Hematopoietic multipotent progenitor cell treated with erythropoietin and hydrocortisone succinate and interleukin-3 and kit ligand, for 15 days (in vitro differentiated cells): ENCODE measurements at places on chromosomes 1 and 21.

DNA sequence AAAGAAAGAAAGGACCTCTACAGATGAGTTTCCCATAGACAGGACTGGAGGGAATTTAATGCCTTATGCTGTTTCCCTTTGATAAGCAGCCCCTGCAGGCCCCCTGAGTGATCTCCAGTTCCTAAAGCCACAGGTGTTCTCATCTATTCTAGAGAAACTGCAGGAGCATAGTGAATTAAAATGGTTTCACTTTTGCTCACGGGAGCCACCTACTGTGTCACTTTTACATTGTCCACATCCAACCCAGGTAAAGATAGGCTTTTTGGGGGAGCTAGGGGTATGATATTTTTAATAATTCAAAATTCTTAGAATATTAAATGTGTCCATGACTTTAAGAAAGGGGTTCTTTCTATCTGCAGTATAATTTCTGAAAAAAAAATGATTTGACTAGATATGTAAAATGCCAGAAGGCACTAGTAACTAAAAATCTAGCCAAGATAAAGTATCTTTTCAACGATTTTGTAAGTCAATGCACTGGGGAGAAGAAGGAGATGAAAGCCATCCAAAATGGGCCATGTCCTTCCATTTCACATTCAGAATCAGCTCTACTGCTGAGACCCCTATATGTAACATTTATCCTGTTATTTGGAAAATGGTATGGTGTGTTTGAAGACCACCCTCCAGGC lies 267.3 kb upstream of the DUSP10 start:
- no peak for DNase-seq

DNA sequence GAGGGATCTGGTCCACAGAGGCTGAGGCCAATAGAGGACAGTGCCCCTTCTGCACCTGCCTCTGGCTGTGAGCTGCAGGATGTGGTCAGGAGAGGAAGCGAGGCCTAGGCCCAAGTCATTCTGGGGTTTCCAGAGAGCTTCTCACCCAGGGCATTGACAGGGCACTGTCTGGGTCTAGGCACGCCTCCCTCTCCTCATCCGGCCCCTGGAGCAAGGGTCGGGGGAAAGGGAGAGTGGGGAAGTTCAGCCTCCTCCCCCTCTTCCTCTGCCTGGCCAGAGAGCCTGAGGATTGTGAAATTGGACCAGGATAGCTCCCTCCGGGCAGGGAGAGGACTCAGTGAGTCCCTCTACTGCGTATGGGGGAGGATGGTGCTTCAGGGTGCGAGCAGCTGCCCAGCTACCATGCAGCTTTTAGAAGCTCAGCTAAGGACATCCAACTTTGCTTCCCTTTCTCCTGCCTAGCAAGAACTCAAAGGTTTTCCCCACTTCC lies 6.3 kb upstream of the INAVA start:
- DNase-seq: no peak

GRCh38 chr1:110060034-110060661 lies 10.3 kb downstream of the ALX3 start:
- peak; percentile 82 for DNase-seq

DNA sequence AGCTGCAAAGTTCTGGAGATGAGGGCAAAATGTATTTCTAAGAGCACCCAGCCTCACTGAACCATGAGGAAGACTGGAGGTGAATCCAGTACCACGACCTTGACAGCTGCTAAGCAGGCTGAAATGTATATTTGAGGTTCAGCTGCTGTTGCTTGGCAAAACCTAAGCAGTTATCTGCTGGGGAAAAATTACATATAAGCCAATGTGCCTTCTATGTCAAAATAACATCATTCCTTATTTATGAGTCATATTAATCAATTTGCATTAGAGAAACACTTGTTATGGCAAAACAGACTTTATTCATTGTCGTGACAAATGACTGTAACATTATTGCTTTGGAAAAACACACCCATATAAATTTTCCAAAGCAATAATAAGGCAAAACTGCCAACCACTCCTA lies 560.5 kb upstream of the NR5A2 start:
- no peak for DNase-seq

DNA sequence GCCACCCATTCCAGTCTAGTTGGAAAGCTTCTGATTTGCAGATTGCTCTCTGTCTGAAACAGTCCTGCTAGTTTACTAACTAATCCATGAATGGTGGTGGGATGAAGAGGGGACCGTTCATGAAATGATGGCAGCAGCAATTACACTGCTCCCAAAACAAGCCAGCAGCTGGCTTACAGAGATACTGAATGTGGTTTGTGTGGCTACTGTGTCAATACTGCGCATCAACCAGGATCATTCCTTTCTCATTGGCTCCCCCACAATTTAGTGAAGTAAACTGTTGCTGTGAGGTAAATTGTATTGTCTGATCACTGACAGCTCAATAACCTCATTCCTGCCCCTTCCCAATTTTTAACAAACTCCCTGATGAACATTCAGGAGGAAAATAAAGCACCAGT lies 191.3 kb upstream of the LMO4 start:
- no peak for DNase-seq
